Choroid plexus epithelial cell (primary cell): ENCODE measurements at places on chromosomes 2 and 18.

DNA sequence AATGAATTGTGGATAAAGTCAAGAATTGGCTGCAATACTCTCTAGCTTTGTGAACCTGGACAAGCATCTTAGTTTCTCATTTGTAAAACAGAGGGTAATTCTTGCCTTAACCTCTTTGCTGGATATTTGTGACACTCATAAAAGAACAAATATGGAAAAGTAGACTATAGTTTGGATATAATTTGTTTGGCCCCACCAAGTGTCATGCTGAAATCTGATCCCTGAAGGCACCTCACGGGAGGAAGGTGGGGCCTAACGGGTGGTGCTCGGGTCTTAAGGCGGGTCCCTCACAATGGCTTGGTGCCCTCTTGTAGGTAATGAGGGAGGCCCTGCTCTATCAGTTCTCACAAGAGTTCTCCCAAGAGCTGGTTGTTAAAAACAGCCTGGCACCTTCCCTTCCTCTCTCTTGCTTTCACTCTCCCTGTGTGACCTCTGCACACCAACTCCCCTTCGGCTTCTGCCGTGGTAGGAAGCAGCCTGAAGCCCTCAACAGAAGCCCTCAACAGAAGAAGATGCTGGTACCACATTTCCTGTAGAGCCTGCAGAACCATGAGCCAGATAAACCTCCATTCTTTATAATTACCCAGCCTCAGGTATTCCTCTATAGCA, 37.4 kb downstream of the ARL4C start:
- no peak for DNase-seq

- DNase-seq = peak; percentile 74
Measured at GRCh38 chr2:135742325-135742757, 686 bp downstream of the UBXN4 start.

- no peak for DNase-seq
Measured at GRCh38 chr2:240998995-240999791, 775 bp downstream of the SNED1 start.

GRCh38 chr2:64640153-64641044, 13.3 kb downstream of the SERTAD2 start:
- no peak for DNase-seq

DNA sequence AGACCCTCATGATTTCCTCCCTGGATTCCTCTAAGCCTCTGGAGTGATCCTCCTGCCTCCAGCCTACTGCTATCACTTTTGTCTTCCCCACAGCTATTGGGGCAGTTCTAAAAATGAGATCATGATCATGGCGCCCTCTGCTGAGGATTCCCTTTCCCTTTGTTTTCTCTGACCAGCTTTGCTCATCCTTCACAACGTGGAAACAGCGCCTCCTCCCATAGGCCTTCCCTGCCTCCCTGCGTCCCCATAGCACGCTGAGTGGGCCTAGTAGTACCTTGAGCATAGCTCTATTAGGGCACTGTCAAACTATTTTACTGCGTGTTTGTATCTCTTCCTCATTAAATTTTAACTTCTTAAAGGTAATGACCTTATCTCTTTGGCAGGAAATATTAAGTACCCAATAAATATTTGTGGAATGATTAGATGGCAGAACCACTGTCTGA, 207.0 kb upstream of the FANCL start:
- DNase-seq = peak; percentile 82

DNA sequence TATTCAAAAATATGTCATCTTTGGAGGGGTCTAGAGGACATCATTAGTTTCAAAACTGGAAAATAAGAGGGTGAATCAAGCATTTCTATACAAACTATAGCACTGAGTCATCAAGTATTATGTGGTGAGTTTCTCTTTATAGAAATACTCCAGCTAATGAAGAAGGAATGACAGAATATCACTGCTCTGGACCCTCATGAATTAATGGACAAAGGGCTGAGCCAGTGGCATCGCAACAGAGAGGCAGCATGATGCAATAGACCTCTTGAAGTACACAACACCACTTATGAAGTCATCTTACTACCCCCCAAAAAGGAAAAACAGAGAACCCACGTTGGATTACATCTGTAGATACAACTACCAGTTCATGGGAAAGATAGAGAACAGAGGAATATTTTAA, 27.4 kb upstream of the EIF2AK3 start:
- DNase-seq = peak; percentile 69

DNA sequence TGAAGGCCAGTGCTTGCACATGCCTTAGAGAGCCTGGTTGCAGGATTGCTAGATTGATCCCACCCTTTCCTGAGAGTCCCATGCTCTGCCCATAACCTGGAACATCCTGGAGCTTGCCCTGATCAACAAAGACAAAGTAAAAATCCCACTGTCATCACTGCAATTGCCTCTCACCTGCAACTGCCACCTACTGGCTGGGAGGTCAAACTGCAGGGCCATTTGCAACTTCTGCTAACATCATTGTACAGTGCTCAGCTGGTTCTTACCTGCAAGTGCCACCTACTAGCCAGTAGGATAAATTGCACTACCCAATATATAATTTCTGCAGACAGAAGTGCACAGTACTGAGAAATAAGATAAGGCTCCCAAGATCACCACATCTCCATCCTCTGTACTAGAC, 947.5 kb downstream of the CPS1 start:
- no peak for DNase-seq

DNA sequence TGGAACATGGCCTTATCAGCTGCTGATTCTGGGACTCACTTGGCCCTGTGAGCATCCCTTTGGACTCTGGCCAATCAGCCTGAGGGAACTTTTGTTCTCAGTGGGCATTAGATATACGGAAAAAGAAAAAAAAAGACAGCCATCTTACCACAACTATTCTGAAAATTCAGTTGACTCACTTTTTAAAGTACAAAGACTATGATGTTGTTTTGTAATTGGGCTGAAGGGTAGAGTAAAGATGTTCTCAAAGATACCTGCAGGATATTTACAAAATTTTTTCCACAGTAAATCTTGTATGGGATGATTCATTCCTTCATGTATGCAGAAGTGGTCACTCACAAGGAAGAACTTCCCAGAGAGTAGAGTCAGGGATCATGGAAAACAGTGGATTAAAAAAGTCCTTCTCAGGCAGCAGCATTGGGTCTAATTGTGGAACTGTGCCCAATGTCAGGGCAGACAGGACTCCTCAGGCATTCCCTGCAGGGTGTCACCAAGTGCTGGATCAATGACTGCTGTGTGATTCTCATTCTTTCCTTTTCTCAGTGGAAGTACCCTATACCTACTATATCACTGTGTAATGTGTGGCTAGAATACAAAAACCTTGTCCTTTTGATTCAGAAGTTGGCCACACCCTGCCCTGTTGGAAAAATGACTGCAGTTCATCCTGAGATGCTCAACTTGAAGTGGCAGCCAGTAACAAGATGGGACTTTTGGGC, 35.4 kb downstream of the SULT1C4 start:
- peak; percentile 95 for DNase-seq

GRCh38 chr18:48781163-48781987, 169.4 kb downstream of the SMAD7 start:
- peak; percentile 58 for DNase-seq

DNA sequence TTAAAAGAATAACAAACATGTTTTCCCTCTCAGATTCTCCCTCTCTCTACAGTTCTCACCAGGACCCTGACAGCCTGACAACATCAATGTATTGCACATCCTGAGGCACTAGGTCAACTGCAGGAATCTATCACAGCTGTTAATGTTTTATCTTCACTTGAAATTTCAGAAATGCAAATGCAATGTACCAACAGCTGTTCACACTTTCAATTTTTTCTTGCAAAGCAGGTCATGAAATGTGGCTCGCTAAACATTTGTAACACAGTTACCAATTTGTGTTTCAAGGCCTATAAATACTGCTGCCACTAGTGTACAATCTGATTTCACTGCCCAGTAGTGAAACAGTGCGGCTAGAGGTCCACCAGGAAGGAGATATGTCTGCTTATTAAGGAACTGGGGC, 147.8 kb downstream of the EXOC6B start:
- peak; percentile 79 for DNase-seq

DNA sequence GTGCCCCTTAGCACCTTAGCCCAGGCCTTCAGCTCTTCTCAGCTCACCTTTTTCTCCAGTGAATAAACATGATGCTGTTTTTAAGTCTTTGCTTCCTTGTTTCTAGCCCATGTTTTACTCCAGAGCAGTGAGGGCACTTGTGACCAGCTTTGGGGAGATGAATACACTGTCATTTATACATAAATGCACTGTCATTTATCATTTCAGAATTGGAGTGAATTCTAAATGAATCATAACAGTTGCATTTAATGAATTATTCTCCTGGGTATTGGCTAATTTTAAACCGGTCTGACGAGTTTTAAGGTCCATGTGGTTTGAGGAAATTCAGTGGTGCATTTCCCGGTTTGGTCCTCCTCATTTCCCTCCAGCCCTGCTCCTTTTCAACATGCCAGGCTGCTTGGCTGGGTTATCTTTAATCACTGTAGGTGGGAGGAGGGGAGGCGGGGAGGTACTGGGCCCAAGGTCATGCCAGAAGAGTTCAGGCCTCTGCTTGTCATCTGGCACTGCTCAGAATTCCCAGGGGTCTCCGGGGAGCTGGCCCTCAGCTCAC, 23.9 kb downstream of the PRKCE start:
- DNase-seq = no peak

DNA sequence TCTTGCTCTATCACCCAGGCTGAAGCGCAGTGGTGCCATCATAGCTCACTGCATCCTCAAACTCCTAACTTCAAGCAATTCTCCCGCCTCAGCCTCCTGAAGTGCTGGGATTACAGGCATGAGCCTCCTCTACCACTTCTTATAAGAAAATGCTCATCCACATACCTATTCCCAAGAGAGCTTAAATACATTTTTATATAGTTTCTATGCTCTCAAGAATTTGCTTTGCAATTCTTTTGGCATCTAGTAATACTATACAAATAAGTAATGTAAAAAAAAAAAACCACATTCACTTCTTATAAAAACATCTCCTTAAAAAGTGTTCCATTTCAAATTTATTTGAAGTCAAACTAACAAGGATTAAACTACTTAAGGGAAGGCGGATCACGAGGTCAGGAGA, 197.3 kb downstream of the DNAH7 start:
- DNase-seq = peak; percentile 18

DNA sequence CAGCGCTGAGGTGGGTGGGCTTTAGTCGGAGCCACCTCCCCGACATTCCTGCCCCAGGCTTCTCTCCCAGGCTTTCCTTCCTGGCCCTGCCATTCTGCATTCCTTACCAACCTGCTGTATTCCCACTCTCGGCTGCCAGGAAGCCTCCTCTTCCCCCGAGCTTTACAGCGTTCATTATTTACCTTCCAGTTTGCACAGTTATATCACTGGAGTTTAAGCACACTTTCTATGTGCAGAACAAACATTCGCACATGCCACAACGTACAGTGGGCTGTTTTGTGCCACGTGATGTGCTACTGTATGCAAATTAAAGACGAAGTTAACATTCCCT, 246.3 kb downstream of the SOX11 start:
- DNase-seq = no peak

GRCh38 chr2:134539981-134540380, 178.8 kb downstream of the TMEM163 start:
- no peak for DNase-seq

DNA sequence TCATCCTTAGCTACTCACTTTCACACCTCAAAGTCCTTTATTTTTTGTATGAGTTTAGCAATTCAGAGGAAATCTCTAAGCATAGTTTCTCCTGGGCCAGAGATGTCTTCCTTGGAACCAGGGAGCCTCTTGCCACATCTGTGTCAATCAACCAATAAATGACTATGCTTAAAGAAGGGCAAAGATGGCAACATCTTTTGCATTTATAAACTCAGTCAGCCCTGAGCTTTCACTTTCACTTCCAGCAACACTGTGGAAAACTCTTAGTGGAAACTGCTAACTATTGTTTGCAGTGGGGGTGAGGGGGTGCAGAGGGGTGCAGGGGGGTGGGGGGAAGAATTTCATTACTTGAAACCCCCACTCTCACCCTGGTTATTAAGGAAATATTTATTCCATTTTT, 3.4 kb downstream of the ACVR1C start:
- DNase-seq = no peak

- DNase-seq = no peak
Measured at GRCh38 chr18:61797696-61798590, 94.9 kb downstream of the RNF152 start.

DNA sequence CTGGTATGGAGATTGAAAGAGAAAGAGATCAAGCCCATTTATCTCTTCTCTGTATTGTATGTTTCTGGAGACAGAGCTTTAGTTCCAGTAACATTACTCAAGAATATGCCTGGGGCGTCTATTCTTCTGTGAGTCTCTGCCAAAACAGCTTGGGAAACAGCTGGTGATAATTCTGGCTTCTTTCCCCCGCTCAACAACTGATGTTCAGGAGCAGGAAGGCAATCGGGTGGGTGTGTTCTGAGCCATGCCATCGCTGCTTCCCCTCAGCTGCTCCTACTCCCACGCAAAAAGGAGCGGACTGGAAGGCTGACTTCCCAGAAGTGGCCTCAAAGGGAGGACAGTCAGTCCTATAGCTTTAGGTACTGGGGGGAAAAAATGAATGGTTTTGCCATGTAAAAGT, 695.1 kb downstream of the PLCL1 start:
- no peak for DNase-seq
